Inflammatory macrophage (primary cell): ENCODE measurements at places on chromosomes 7 and 10.

DNA sequence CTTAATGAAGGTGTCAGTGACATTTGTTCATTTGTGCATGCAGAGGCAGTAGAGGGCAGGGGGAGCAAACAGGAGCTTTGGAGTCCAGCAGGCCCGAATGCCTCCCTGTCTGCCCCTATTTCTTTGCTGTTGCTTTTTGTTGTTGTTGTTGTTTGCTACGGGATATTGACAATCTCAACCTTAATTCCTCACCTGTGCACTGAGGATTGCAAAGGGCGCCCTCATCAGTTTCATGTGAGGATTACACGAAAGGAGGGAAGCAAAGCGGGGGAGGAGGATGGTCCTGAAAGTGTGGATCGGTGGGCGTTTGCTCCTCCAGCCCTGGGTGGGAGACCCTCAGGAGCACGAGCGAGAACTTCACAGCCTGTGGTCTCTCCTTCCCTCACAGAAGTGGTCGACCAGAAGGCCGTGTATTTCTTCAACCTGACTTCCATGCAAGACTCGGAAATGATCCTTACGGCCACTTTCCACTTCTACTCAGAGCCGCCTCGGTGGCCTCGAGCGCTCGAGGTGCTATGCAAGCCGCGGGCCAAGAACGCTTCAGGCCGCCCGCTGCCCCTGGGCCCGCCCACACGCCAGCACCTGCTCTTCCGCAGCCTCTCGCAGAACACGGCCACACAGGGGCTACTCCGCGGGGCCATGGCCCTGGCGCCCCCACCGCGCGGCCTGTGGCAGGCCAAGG is 9.6 kb downstream of the GDF10 start:
- no peak for DNase-seq

DNA sequence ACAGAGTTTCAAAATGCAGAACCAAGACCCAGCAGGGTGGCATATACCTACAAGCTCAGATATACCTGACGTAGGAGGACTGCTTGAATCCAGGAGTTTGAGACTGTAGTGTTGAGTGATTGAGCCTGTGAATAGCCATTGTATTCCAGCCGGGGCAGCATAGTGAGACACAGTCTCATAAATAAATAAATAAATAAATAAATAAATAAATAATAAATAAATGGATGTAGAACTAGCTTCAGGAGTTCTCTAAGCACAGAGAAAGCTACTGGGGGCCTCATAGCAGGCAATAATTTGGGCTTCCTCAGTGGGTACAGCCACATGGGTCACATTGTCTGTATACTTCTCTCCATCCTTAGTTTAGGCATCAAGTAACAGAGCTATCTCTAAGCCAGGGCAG is 906.8 kb downstream of the LRMDA start:
- no peak for DNase-seq

- DNase-seq: no peak
Observed at GRCh38 chr10:24344279-24344678, 135.3 kb downstream of the KIAA1217 start.

GRCh38 chr7:22561895-22562593 is 62.1 kb upstream of the STEAP1B start:
- no peak for DNase-seq

- DNase-seq: no peak
Observed at GRCh38 chr10:70590655-70591416, 11.7 kb downstream of the PRF1 start.

- no peak for DNase-seq
Observed at GRCh38 chr10:51270936-51271530, 196.7 kb downstream of the PRKG1 start.

DNA sequence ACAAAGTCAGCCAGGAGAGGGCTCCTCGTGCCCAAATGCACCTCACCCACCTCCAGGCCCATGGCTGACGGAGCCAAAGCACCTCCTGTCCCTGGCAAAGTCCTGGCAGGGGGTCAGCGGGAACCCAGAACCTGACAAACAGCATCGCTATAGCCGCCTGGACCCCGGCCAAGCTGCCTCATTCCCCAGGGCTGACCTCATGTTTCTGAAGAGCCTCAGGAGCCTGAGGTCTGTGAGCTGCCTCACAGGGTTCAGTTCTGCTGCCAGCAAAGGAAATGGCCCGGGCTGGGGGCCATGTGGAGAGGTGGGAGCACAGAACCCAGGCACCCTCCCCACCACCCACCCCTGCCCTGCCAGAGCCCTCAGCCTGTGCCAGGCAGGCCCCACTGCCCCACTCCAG is 4.2 kb upstream of the NANOS1 start:
- no peak for DNase-seq

- no peak for DNase-seq
Observed at GRCh38 chr7:68256295-68256694, 1259.7 kb downstream of the TYW1 start.

- DNase-seq: peak; percentile 98
Observed at GRCh38 chr10:44968091-44968490, 8.5 kb downstream of the RASSF4 start.

- DNase-seq: no peak
Observed at GRCh38 chr7:139264220-139264619, 33.2 kb downstream of the UBN2 start.

GRCh38 chr10:70918851-70919530 is 30.6 kb upstream of the PCBD1 start:
- DNase-seq: no peak

DNA sequence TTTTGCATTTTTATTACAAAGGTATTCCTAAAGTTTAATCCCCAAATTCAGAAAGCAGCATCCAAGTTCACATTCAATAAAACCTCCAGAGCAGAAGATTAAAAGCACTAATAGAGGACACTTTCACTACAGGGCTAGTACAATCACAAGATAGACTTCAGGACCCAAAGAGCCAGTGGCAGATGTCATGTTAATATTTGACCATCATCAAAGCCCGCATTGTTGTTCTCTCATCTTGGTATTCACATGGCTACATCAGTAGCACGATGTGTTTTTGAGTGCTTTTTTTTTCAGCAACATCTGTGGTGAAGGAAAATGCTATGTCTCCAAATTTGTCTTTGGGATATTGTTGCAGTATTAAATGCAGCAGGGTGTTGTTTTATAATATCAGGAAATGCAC is 134.3 kb downstream of the ARL4A start:
- no peak for DNase-seq

- no peak for DNase-seq
Observed at GRCh38 chr10:131770946-131771633, 129.7 kb upstream of the PPP2R2D start.

GRCh38 chr7:108253275-108254044 is 123.3 kb upstream of the LAMB4 start:
- DNase-seq: no peak
